ENCODE measurements at places on chromosomes 3 and 15.

- DNase-seq = no peak
Measured at GRCh38 chr3:158381262-158381868, 189.6 kb upstream of the MLF1 start.

- no peak for DNase-seq
Measured at GRCh38 chr3:43346978-43347749, 60.8 kb downstream of the SNRK start.

GRCh38 chr3:122318620-122319019 lies 6.4 kb upstream of the CSTA start:
- no peak for DNase-seq

- no peak for DNase-seq
Measured at GRCh38 chr3:148466143-148466542, 231.6 kb upstream of the AGTR1 start.

- no peak for DNase-seq
Measured at GRCh38 chr15:69042531-69042930, 28.0 kb downstream of the NOX5 start.

DNA sequence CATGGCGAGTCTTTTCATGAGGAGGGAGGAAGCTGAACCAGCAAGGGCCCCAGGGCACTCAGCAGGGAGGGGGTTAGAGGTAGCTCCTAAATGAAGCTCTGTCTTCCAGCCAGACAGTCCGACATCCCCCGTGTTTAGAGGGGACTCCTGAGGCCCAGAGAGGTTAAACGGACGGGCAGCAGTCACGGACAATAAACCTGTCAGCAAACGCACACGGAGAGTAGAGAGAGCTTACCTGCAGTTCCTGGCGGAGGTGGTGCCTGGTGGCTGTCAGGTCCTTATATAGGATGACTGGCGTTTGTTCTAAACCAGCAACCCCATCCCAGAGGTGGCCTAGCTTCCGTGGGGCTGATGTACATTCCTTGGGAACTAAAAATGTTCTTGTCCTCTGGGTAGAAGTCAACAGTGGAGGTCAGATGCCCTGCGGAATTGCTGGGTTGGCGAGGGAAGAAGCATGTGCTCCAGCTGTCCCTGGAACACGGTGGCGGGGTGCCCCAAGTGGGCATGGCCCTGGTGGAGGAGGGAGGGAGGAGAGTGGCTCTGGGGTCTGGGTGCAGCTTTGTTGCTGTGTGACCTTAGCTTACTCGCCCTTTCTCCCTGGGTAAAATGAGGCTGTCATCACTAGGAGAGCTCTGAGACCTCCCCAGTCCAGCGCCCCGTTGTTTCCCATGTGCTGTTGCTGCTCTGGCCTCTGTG lies 2.1 kb downstream of the GHRL start:
- no peak for DNase-seq

GRCh38 chr3:141729240-141729639 lies 8.9 kb upstream of the RNF7 start:
- no peak for DNase-seq

DNA sequence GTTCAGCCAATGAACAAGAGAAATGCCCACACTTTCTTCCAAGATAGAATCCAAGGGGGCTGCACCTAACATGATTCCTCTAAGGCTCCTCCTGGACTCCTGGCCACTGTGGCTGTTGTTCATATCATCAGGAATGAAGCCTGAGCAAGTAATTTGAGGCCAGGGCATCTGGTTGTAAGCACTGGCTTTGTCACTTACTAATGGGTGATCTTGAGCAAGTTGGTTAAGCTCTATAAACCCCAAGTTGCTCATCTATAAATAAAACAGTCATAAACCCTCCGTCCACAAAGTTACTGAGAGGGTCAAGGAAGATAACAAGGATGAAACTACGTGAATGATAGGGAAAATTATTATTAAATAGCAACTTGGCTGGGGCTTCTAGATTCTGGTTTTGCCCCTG lies 58.3 kb downstream of the CDC25A start:
- no peak for DNase-seq

GRCh38 chr15:78641102-78641748 lies at the start of gene CHRNB4:
Gene CHRNB4, minus strand, starts transcription at chr15:78641210. Its CDS starts 77 bp downstream, at chr15:78641133.
- DNase-seq = no peak

DNA sequence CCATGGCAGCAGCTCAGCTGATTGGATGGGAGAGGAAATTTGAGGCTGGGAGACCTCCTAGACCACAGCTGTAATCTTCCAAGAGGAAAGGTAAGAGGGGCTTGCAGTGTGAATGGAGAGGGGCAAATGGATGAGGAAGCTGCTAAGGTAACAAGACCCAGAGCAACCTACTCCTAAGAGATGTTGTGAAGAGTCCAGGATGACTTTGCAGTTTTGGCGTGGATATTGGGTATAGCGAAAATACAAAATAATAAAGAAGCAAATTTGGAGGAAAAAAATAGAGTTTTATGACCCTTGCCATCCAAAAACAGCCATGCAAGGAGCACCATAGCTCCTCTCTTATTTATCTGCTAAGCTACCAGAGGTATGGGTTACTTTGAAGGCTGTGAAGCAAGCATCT lies 186.6 kb downstream of the GREM1 start:
- DNase-seq = no peak
